ENCODE measurements at places on chromosomes 12 and 14.

- DNase-seq: peak; percentile 57
Observed at GRCh38 chr14:71478542-71478941, 453.7 kb upstream of the RGS6 start.

- no peak for DNase-seq
Observed at GRCh38 chr12:53750812-53751335, 905 bp downstream of the CISTR start.

GRCh38 chr12:123151457-123152454 is 866 bp upstream of the PITPNM2 start:
- no peak for DNase-seq

- DNase-seq: no peak
Observed at GRCh38 chr14:73695997-73696396, 18.2 kb downstream of the PNMA1 start.

DNA sequence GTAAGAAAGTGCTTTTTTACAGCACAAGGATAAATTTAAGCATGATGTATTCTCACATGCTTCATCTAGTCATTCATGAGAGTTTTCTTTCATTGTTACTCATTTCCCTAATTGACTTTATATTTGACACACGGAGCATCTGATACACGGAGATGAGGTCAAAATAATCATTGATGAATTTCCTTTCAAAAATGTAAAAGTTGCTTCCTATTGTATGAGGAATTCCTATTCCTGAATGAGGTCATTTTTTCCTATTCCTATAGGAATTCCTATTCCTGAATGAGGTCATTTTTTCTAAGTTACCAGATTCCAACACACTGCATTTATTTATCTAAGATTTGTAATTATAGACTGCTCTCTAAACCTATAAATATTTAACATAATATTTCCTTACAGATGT is 316.7 kb upstream of the KITLG start:
- no peak for DNase-seq

GRCh38 chr14:74065746-74066575 is 18.3 kb downstream of the ALDH6A1 start:
- no peak for DNase-seq

DNA sequence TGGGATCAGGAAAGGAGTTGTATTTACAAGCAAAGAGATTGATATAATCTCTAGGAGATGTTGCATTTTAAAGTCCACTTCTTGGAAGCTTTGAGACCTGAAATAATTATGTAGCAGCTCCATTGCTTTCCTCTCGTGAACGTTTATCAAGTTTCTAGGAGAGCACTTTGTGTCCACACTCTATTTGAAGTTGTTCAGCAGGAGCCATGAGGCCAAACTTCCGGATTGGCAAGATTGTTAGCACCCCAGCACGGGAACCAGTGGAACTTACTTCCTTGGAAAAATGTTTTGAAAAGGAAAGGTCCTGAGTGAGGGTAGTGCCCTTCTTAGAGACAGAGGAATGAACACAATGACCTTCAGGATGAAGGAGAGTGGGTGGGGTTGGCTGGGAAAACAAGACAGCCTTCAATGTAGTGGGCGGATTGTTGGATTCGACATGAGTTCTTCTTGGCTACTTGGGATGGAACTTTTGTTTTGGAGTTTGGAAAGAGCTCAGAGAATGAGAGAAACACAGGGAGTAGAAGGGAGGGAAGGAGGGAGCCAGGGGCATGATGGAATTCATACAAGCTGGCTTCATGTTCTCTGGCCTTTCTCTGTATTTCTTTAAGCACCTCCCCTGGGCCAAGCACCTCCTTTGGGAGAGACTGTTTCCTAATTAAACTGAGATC is 23.8 kb upstream of the CISTR start:
- DNase-seq: no peak

Data from skeletal muscle cell (primary cell).